CD4-positive, alpha-beta T cell treated with Interferon alpha-2 for 1 hour (primary cell): ENCODE measurements at places on chromosomes 12 and 14.

DNA sequence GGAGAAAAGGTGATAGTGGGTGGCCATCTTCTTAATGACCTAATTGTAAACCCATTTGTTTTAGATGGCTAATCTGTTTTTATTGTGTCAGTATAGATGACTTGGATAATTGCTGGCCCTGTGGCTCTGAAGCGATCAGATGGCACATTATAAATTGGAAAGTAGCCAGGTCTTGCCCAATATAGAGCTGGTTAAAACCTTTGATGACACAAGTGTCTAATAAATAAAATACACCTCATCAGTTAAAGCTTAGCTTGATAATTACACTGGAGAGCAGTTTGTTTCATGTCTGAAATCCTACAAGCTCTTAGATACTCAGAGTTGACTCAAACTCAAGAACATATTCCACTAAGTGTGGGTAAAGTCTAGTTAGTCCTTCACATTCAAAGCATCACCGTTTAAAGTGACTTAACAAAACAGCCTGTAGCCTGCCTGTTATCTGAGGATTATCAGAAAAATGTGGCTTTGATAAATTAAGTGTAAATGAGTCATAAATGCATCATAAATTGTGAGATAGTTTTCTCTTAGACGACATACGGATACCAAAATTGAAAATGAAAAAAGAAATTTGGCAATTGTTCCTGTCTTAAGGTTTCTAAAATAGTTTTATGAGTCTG is 280.9 kb downstream of the LRIG3 start:
- no peak for DNase-seq

- no peak for DNase-seq
These were observed 1.1 kb upstream of the BCL11B start for GRCh38 chr14:99272899-99273765.

DNA sequence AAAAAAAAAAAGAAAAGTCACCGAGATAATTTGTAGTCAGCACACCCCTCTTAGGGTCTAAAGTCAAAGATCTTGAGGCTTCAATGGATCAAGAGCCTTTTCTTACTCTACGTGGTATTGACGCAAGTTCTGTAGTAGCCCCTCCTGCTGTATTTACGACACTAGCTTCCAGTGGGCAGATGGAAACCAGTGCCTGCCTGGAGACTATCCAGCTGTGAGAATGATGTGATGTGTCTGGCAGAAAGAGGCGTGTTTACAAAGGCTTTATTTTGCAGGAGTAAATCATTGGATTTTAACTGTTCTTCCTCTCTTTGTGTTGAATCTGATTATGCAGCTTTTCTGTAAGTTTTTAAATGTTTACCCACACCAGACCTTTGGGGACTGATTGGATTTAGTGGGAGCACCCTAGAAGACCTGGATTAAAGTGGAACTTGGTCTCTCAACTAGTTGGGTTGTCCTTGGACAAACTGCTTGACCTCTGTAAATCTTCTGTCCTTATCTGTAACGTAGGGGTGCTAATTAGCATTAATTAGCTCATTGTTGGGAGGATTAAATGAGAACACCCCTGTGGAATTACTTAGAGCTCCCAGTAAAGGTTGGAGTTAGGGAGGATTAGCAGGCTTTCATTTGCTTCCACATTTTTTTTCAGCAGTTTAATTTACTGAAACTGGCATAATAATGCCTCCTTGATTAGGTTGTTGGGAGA is 72.4 kb downstream of the RASSF3 start:
- no peak for DNase-seq

GRCh38 chr12:31203261-31203660 is 122.7 kb downstream of the SINHCAF start:
- DNase-seq, result no peak

DNA sequence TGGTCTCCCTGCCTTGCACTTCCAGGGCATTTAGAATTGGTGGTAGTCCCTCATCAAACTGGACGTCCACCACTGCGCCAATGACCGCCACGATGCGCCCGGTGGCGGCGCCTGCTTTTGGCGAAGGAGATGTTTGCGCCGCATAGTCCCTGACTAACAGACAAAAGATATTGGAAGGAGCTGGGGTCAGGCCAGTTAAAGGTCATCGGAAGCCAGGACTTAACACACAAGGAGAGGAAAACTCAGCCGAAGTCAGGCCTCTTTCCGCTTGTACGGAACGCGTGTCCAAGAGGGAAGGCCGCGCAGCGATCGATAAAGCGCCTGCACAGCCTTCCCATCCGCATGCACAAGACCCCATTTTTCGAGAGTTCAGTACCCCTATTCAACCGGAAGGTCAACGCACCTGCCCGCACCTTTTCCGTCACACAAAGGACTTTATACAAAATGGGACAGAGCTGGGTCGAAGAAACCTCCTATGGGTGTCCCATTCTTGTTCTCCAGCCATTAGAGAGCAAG is 525 bp downstream of the ATP5F1B start:
- DNase-seq, result no peak

DNA sequence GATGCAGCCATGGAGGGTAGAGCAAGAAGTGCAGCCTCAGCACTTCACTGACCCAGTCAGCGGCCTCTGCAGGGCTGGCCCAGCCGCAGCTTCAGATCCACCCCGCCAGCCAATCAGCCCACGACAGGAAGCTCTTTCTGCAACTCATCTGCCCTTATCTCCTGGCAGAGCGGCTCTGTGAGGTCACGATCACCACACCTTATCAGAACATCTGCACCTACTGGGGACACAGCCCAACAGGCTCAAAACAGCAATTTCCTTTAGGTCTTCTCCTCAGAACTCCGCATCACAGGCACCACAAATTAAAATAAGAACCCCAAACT is 287.3 kb downstream of the BCL11B start:
- DNase-seq, result peak; percentile 88

DNA sequence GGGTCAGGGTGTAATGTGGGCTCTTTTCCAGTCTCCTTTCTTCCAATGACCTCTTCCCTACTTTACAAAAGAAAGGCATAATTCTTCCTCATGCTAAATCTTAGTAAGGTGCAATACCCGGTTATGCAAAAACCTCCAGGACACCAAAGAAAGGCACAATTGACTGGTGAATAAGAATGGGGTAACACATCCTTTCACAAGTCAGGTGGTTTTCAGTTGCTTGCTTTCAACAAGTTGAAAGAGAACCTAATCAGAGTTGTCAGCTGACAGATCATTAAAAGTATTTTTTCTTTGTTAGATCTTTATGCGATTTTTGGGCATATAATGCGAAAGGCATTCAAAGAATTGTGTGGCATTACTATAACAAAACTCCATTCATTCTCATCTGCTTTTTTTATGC is 1.3 kb upstream of the AEBP2 start:
- DNase-seq, result no peak

DNA sequence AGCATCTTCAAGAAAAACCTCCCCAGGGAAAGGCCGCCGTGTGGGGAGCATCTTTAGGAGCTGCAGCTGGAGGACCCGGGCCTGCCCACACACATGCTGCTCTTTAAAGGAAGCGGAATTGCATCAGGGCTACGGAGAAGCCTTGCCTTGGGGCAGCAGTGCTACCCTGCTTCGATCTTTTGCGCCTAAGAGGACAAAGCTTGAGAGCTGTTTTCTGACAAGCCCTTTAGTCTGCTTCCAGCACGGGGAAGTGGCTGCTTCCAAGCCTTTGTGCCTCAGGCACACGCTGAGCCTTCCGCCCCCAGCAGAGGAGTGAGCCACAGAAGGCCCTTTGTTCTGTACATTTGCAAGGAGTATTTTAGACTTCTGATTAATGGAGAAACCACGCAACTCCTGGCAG is 31.5 kb downstream of the COA8 start:
- DNase-seq, result no peak

GRCh38 chr12:43062201-43062895 is 472.8 kb upstream of the PRICKLE1 start:
- DNase-seq, result no peak

- no peak for DNase-seq
These were observed 849 bp downstream of the WNT1 start for GRCh38 chr12:48978741-48979601.

DNA sequence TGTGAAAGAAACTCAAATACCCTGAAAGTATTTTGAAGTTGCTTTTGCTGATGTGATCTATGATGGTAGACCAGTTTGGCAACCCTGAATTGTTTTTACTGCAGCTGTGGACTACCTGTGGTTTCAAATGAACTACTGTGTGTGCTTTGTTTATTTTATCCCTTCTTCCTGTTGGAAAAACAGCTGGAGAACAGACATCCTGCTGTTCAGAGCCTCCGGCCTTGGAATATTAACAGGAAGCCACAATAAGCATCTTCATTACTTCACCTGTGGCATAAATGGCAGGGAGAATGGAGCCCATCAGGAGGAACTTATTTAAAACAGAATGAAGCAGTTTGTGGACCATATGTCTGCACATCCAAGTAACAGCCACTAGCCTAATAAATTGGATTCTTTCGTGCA is 104.8 kb downstream of the DUSP6 start:
- DNase-seq, result no peak

DNA sequence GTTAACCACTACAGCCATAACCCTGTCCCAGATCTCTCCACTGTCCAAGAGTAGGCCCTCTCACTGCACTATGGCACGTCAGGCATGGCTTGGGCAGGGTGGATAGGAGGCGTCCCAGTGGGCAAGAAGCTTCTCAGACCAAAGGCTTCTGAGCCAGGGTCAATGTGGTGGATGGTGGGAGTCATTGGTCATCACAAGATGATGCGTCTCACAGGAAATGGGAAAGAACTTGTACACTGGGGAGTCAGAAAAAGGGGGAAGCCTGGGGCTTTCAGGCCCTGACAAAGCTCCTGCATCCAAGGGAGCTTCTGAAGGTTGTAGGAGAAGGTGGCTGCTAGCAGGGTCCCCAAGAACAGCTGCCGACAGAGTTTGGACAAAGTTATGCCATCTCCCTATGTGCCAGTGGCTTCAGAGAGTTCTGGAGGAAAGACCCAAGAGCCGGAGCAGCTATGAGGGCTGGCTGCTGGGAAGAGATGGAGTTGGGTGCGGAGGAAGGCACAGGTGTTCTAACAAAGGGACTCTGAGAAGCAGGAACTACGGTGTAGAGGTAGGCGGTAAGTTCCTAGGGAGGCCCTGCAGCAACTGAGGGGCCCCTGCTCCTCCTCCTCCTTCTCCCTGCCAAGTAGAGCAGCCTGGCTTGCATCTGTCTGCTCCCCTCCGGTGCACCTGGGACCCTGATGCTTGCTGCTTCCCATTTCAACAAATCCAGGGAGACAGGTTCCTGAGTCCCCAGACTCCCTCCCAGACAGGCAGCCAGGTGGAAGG is 81.1 kb downstream of the ARL6IP4 start:
- no peak for DNase-seq

GRCh38 chr12:2696136-2696535 is 98.6 kb upstream of the FKBP4 start:
- DNase-seq, result no peak

- DNase-seq, result no peak
These were observed 34.2 kb upstream of the PPP1R13B start for GRCh38 chr14:103881268-103882201.

DNA sequence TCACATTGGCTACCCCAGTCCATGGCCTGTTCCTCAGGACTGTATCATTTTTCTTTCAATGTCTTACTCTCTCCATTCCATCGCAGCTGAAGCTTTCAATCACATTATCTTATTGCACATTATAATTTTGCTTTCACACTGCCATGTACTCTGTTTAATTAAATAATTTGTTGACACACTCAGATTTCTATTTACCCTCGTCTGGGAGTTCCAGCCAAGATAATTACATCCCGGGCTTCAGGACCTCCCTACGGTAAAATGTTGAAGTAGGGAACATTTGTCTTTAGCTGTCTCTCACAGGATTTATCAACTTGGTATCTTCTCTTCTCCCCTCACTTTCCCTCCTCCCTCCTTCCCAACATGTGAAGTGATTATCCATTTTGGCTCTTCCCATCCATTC is 177.2 kb upstream of the RASSF8 start:
- DNase-seq, result no peak

DNA sequence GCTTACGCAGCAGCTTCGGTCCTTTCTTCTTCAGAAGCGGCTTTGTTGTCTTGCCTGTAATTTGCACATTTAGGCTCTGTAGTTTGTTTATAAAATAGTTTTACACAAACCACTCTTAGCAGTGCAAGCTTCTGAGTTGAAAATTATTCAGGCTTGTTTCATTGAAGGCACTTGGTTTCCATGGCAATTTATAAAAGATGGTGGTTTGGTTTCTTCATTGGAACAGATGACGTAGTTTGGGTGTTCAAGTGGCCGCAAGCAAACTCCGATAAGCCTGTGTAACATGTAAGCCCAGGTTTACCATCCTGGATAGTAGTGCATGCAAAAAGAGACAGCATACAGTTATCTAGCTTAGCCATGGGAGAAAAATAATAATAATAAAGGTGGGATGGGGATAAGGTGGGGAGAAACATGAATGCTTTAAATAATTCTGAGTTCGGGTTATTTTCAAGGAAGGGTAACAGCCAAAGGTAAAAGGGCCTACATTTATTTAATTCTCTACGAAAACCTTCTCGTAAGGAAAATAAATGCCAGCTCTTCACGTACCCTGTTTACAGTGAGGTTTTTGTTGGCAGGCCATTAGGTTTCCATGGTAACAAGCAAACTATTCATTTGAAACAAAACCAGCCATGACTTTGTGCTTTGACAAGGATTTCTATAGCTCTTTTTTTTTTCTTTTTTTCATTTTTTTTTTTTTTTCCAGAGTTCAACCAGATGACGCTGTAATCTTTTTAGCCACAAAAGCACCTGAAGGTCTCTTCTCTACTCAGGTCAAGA is 189.6 kb upstream of the RPL10L start:
- no peak for DNase-seq

- no peak for DNase-seq
These were observed 24.1 kb downstream of the DMAC2L start for GRCh38 chr14:50335989-50336824.

DNA sequence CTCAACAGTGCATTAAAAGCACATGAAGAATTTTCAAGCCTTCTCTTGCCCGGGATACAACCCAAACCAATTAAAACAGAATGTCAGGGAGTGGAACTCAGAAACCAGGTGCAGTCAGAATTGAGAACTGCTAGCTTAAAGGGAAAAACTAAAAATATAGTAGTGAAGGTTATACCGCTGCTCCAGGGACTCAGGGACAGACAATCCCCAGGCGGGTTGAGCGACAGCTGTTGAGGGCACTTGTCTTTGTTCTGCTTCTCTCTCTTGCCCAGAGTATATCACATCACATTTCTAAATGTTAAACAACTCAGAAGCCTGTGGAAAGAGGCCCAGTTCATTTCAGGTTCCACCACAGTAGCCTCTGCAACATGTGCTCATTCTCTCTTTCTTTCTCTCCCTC is 93.1 kb downstream of the SLC5A8 start:
- DNase-seq, result no peak

DNA sequence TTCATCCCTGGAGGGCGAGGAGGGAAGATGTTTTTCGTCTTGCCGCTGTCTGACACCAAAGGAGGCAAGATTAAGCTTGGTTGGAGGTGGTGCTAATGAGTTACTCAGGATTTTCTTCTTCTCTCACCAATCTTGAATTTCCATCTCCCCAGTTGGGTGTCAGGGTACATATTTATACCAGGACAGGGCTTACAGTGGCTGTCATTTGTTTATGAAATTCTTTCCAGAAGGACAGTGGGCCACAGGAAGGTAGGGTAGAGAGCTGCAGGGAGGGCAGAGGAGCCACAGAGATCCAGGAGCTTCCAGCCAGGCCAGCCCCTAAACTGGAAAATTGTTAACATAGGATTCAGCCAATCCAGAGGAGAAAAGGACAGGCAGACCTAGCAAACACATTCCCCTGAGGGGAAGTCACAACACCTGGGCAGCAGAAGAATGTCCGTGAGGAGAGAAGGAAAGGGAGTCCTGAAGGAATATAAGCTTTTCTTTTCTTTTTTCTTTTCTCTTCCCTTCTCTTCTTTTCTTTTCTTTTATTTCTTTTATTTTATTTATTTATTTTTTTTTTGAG is 40.5 kb downstream of the IRF2BPL start:
- DNase-seq, result no peak

- no peak for DNase-seq
These were observed 130.8 kb downstream of the RAD51B start for GRCh38 chr14:67950386-67950785.
